ENCODE measurements at places on chromosomes 2 and 18.

DNA sequence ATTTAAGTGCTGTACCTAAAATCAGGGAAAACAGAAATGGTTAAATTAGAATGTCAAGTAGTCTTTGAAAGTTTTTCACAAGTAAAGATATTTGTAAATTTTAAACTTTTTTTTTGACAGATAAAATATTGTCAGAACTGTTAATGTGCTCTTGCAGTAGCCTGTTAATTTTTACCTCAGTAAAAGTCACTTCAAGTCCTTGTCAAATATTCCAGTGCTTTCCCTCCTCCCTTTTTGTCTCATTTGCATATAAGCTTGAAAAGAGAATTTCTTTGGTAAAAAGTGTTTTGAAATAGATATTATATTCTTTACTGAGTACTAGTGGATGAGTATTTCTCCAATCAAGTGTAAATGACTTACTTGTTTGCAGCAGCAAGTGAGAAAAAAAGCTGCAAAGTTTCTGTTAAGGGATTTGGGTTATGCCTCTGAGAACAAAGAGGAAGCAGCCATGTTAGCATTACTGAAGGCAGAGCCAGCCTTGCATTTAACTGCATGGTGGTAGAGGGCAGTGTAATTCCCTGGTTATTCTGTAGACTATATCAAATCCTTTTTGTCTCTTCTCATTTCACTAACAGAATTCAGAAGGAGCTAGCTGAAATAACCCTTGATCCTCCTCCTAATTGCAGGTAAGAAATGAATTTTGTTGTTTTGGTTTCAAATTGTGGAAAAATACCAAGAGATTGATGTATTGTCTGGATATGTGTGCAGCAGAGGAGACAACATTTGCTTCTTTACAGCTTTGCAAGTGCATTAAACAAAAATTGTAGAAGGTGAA, 3.2 kb downstream of the UBE2E3 start:
- DNase-seq: peak; percentile 60

- DNase-seq: no peak
Observed at GRCh38 chr18:52431683-52432082, 91.7 kb downstream of the DCC start.

DNA sequence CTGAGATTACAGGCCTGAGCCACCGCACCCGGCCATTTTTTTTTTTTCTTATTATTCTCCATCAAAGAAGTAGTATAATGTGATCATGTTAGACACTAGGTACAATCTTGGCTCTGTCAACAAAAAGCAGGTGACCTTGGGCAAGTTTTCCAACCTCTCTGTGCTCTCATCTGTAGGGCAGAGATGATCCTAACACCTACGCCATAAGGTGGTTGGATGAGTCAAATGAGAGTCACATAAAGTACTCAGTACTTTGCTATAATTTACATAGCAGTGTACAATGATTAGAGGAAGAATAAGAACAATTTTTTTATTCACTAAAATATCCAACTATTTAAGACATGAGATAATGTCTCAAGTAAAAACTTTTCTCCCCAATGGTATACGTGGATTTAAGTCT, 128.6 kb downstream of the TGIF1 start:
- DNase-seq: no peak

DNA sequence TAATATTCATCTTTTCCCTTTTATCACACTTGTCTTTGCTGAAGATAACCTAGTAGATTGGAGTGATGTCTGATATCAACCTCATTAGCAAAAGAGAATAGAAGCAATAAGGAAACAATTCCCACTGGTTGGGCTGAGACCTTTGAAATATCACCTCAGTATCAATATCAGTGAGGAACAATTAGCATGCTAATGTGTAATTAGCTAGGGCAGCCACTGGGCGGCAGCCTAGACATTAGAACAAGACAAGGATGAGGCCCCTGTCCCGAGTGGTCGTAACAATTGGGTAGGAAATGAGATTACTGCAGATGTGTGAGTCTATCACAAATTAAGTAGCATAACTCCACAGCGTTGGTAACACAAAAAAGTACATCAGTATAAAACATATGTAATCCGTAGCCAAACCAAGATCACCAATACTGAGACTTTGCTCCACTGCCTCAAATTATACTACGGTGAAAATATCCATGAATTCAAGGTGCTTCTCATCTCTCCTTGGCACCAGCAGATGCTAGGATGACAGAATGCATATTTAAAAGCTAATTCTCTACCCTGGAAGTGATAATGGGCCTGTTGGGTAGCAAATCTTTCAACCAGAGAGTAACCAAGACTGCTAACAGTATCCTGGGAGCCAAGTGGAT, 99.1 kb downstream of the ALPK2 start:
- DNase-seq: peak; percentile 55

- DNase-seq: no peak
Observed at GRCh38 chr2:97546711-97547110, 43.0 kb downstream of the ANKRD36B start.

DNA sequence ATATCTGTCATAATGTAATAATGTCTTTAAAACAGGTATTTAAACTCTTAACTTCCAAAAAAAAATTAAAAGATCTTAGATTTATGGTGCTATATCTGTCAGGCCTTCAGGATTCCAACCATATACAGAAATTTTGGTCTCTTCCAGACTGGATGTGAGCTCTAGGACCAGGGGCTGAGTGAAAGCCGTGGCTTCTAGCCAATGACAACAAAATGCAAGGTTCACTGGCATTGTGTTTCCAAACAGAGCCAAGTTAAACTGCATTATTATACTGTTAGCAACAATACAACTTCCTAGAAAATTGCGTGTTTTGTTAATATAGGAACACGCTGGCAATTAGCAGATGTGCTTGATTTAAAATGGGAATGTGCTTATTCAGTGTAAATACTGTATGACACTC, 809.8 kb upstream of the SOX11 start:
- DNase-seq: no peak

DNA sequence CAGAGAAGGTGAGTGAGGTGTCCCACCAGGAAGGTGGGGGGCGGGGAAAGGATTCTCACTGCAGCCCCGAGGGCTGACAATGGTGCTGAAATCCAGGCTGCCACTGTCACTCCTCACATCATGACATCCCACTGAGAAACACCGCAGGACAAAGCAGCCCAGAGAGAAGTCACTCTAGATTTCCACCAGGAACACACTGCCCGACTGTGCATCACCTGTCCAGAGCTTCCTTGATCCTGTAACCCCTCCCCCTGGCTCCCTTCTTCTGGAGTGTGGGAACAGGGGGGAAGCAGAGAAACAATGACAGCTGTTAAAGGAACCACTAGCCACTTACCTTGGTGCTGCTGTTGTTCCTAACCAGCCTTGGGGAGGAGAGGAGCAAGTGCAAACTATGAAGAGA, 69.9 kb downstream of the MRO start:
- DNase-seq: no peak

GRCh38 chr2:231181860-231182512, 16.4 kb upstream of the ARMC9 start:
- DNase-seq: peak; percentile 33

GRCh38 chr2:124702777-124703176, 677.7 kb downstream of the CNTNAP5 start:
- no peak for DNase-seq

- peak; percentile 13 for DNase-seq
Observed at GRCh38 chr2:19900931-19901441, 797 bp downstream of the TTC32 start.

DNA sequence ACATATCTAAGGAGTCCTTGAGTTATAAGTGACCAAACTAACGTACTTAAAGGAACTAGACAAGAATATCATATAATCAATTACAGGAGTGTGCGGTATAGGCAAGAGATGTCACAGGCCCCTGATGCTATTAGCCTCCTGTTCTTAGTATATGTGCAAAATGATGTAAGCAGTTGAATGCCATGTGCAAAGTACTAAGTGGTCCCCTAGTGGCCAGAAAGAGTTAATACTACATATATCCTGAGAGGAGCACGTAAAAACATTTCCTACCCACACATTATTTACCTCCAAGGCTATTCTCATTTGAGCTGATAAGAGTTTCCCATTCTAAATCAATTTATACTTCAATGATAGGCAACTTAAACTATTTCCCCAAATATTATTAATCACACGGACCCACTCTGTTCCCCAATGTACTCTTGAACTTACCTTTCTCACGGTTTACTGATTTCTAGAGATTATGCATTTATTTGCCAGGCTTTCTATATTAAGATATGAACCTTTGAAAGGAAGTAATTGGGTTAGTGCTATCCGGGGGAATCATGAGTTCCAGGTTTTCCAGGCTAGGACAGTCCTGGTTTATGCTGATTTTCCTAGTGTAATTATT, 158.0 kb upstream of the KLHL14 start:
- DNase-seq: peak; percentile 27

GRCh38 chr18:9918016-9918680, 4.3 kb downstream of the VAPA start:
- DNase-seq: peak; percentile 13

DNA sequence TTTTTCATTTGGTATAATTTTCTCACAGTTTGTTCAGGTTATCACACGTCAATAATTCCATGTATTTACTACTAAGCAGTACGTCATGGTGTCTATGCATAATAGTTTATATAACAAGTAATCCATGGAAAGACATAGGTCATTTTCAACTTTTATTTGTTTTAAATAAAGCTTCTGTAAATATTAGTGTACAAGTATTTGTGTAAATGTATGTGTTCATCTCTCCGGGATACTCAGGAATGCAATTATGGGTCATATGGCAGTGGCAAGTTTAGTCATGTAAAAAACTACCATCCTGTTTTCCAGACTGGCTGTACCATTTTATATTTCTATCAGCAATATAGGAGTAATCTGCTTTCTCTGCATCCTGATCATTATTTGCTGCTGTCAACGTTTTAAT, 231.1 kb upstream of the ZNF804A start:
- DNase-seq: no peak
